ENCODE measurements at places on chromosomes 2 and 18.

GRCh38 chr2:155840661-155841060 lies 491.9 kb downstream of the NR4A2 start:
- DNase-seq = no peak

DNA sequence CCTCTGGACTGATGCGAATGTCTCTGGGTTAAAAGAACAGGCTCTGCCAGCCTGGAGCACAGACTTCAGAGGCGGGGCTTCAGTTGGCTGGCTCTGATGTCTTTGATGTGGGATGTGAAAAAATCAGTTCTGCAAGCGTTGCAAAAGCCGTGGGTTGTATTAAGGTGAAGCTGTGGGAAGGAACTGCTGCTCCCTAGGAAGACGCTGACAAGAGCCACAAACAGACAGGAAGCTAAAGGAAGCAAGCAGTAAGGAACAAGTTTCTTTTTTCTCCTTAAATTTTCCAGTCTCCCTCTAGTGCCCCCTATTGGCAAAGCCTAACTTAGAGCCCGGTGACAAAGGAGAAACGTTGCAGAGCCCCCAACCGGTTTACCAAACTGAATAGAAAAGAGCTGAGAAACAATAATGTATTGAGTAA lies 239.0 kb downstream of the CCDC178 start:
- no peak for DNase-seq

GRCh38 chr2:189210250-189211087 lies 30.9 kb upstream of the COL5A2 start:
- DNase-seq = no peak

DNA sequence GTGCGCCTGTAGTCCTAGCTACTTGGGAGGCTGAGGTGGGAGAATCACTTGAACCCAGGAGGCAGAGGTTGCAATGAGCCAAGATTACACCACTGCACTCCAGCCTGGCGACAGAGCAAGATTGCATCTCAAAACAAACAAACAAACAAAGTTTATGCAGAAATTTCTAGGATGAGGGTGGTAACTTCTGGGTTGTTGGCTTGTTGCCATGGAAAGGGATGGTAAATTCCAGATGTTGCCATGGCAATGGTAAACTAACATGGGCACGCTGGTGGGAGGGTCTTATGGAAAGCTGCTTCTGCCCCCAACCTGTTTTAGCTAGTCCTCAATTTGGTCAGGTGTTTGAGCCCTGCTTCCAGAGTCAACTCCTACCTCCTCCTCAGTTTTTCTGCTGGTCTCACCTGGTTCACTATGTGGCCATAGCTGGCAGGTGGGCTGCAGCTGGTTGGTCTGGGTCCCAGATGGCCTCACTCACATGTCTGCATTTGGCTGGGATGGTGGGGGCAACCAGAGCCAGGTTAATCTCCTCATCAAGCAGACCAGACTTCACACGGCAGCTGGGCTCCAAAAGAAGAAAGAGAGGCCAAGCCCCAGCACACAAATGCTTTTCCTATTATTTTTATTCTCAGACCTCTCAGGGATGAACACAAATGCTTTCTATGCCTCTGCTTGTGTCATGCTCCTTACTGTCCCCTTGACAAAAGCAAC lies 26.6 kb upstream of the TEX44 start:
- DNase-seq = no peak

DNA sequence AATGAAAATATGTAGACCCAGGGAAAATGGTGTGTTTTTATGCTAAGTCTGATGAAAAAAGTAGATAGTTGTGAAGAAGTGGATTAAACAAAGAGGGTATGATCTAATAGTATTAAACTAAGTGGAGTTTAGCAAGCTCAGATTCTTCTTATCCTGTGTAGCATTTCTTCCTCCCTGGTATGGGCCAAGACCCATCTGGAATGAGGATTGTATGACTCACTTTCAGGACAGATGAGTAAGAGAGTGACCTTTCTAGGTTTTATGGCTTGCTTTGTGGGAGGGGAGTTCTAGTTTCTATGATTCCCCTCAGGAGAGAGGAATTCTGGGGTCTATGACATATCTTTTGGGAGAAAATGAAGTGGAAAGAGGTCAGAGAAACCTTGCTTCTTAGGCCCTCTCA lies 550.1 kb downstream of the SPAG16 start:
- DNase-seq = no peak

GRCh38 chr2:164960159-164960558 lies 4.8 kb upstream of the SLC38A11 start:
- no peak for DNase-seq

DNA sequence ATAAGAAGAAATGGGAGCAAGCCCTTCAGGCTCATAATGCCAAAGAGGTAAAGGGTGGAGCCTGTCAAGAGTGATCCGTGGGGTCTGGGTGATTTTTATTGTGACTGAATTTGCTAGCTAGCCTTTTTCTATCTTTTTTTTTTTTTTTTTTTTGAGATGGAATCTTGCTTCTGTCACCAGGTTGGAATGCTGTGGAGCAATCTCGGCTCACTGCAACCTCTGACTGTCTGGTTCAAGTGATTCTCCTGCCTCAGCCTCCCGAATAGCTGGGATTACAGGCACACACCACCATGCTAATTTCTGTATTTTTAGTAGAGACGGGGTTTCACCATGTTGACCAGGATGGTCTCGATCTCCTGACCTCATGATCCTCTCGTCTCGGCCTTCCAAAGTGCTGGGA lies 29.1 kb downstream of the DRC1 start:
- DNase-seq = no peak

DNA sequence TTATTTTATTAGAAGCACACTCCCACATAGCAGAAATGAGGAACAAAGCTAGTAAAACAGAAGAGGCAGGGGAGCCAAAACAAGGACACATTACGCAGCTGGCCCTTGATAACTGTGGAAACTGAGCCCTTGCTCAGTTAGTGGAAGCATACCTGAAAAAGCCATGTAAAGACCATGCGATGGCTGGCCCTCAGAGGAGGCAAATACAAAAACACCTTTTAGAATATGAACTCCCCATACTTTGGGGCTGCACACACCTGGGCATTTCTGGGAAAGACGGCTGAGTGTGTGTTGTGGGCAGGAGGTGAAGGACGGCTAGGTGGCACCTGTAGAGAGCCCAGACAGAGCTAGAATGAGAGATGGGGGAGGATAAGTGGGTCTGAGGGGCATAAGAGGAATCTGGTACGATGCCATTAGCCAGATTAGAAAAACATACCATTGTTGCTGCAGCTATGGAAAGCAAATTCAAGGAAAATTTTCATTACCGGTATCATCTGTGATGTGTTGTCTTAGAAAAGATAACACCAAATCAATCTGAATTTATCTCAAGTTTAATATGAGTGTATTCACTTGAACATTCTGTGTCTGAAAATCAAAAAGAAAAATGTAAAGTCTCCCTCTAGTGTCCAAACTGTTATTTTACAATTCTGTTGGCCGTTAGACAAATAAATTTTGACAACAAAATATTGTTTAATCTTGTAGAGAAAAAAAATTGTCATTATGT lies 45.2 kb upstream of the SULT1C3 start:
- no peak for DNase-seq

GRCh38 chr2:65367524-65367923 lies 64.9 kb downstream of the SPRED2 start:
- no peak for DNase-seq

DNA sequence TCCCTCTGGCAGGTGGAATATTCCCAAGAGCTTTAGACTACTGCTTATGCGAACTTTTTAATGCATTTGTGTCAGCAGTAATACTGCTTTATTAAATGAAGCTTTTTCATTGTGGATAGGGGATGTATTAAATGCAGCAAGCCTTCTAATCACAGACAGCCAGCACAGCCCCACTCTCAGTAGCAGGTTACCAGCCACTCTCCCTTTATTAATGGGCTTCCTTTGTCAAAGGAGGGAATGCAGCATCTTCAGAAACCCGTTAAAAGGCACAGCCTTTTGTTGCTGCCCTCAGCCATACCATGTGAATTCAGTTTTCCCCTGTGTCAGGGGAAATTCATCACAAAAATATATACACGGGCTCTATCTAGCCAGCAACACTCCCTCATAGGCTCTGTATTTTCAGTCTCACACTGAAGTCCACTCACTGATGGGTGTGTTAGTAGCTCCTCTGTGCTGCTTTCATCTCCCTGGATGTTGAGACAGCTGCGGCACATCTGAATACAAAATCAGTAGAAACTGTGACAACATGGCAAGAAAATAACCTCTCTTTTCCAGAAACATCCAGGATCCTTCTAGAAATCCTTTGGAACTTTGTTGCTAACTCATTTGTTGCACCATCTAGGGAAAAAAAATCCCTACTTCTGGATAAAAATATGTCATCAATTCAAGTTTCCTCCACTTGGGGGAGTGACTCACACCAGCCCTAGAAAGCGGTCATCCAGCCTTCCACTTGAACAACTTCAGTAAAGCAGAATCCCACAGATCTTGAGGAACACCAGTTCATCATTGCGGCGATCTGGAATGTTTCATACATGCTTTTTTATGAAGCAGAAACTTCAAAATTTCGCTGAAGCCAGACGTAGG lies 48.4 kb downstream of the LRRTM1 start:
- no peak for DNase-seq

- DNase-seq = no peak
Measured at GRCh38 chr2:51697095-51697494, 665.2 kb upstream of the NRXN1 start.

- DNase-seq = no peak
Measured at GRCh38 chr2:104857262-104858005, 3.5 kb downstream of the POU3F3 start.

DNA sequence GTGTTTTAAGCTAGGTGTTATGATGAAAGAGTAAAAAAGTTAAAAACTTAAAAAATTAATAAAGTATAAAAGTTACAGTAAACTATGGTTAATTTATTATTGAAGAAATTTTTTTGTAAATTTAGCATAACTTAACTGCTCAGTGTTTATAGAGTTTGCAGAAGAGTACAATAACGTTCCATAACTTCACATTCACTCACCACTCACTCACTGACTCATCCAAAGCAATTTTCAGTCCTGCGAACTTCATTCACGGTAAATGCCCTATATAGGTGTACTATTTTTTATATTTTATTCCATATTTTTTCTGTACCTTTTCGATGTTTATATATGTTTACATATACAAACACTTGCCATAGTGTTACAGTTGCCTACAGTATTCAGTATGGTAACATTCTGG lies 694.8 kb upstream of the SLC39A10 start:
- no peak for DNase-seq

- DNase-seq = no peak
Measured at GRCh38 chr18:5447442-5447841, 96.4 kb downstream of the EPB41L3 start.

GRCh38 chr18:37537868-37538525 lies 27.6 kb downstream of the CELF4 start:
- DNase-seq = peak; percentile 36

DNA sequence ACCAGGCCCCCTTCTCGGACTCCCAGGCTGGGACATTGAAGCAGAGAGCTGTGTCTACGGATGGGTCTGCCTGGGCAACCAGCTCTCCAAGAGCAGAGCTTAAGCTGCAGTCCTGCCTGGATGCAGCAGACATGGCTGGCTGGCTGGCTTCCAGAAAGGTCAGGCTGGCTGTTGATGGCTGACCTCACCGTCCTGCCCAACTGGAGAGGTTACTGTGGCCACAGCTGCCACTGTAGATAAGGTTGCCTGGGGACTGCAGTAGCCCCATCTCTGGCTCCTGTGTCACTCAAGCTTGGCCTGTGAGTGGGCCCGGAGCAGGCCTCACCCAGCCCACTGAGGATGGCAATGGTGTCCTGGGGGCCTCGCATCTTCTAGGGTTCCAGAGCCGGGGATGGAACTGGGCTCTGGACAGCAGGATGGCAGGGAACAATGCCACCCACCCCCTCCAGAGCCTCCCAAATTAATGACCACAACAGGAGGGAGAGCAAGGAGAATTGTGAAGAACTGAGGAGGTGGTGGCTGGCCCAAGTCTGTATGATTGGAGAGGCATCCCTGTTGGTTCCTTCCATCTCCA lies 37.0 kb upstream of the FOSL2 start:
- DNase-seq = no peak

- DNase-seq = peak; percentile 88
Measured at GRCh38 chr2:128318776-128319464, at the start of gene HS6ST1. Gene HS6ST1, minus strand, starts transcription at chr2:128318868. Its CDS starts 305 bp downstream, at chr2:128318563.

- DNase-seq = no peak
Measured at GRCh38 chr18:54835944-54836343, 7.7 kb downstream of the RAB27B start.

DNA sequence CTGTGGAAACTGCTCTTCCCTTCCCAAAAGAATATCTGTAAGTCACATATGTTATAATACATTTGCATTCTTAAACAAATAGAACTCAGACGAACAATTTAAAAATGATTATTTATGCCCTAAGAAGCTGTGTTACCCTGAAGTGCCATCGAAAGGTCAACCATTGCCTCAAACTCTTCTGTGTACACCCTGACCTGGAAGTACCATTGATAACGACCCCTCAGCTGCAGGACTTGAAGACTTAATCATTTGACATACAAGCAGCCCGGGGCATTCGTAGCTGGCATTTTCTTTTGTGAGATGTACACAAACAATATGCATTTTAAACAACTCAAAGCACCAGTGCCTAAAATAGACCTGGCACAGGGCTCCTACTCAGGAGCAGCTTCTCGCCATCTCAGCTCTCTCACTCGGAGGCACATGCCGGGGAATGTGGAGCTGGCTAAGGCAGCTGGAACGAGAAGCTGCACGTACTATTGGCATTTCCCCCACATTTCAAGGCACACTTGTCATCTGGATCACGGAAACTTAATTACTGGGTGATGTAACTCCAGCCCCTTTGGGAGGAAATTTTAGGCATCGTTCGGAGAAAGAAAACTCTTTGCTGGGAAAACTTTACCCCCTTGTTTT lies 170.0 kb upstream of the GALNT5 start:
- DNase-seq = no peak

DNA sequence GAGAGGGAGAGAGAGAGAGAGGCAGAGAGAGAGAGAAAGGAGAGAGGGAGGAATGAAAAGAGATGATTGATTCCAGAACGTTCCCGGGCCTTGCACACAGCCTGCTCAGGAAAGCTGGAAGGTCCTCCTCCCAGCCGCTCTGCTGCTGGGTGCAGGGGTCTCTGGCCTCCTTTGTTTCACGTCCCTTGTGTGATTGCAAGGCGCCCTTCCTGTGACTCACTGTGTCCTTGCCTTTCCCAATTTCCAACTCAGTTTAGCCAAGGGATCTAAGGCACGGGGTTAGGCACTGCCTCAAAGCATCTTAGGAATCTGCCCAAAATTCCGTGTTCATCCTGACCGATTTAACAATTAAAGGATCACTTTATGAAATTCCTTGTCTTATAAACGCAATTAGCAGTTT lies 221.2 kb downstream of the KLHL29 start:
- no peak for DNase-seq

DNA sequence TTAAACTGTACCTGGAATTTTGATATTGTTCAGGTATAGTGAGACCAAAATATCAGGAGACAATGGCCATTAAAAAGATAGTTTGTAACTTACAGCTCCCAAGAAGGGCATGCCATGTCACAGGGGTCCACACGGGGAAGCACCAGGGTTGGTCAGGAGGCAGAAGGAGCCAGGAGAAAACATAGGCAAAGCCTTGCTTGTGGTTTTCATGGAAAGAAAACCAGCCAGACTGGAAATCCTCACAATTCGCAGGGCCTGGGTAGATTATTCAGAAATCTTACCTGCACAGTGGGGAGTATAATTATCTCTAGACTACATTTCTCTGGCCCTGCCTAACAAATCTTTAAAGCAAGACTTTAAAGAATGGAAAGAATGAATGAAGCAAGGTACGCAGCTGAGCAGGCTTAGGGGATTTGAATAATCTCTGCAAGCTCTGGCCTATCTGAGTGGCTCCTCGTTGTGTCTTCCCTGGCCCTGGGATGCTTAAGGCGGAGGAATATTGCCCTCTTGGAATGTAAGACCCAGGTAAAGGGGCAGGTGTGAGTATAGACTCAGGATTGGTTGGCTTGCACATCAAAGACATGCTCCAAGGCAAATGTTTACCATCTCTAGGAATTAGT lies 66.9 kb upstream of the CDC42EP3 start:
- DNase-seq = no peak

- no peak for DNase-seq
Measured at GRCh38 chr2:168971261-168971660, 59.9 kb downstream of the ABCB11 start.
